ENCODE measurements at places on chromosomes 13 and 19.

DNA sequence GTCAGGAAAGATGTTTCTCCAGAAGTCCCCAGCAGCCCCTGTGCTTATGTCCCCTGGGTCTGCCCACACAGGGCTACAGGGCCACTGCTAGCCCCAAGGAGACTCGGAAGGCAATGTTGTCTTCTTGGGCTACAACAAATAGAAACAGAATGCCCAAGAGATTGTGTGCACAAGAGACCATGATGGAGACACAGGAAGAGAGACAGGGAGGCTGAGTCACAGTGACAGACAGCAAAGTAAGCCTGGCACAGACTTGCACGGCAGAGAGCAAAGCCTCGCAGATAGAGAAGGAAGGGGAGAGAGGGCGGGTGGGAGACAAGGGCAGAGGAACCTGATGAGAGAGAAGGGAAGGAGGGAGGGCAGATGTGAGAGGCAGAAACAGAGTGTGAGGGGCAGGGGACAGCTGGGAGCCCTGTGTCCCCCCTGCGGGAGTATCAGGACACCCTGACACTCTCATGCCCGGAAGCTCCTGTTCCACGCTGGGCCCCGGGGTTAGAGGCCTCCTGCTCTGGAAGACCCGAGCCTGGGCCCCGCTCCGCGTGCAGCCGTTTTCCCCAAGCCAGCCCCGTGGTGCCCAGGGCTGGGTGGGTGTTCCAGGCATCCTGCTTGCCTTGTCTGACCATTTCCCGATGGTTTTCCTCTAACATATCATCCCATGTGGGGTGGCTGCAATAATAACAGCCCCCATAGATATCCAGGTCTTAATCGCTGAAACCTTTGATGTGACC lies 2.7 kb upstream of the PLA2G4C start:
- DNase-seq = no peak

GRCh38 chr13:68170961-68171360 lies 940.8 kb upstream of the PCDH9 start:
- no peak for DNase-seq

GRCh38 chr13:104163866-104164630 lies 1097.8 kb upstream of the SLC10A2 start:
- no peak for DNase-seq

DNA sequence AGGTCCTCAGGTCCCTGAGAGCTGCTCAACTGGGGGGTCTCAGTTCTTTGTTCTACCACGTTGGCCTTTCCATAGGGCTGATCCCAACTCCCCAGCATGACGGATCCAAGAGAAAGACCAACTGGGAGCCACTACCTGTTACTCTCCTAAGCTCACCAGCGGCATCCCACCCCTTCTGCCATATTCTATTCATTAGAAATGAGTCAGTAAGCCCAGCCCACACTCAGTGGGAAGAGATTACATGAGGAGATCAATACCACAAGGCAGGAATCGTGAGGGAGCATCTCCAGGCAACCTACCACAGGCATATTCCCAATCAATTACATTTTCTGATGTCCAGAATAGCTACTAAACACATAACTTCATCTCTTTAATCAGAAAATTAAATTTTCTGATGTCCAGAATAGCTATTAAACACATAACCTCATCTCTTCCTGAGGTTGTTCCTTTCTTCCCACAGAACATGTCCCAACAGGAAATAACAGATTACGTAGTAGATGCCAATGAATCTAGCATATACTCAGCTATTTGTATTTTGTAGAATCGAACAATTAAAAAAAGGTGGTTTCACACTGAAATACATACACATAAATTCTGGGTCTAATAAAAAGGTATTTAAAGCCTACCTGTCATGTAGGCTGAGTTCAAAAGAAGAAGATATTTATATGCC lies 708.1 kb upstream of the ARGLU1 start:
- no peak for DNase-seq

DNA sequence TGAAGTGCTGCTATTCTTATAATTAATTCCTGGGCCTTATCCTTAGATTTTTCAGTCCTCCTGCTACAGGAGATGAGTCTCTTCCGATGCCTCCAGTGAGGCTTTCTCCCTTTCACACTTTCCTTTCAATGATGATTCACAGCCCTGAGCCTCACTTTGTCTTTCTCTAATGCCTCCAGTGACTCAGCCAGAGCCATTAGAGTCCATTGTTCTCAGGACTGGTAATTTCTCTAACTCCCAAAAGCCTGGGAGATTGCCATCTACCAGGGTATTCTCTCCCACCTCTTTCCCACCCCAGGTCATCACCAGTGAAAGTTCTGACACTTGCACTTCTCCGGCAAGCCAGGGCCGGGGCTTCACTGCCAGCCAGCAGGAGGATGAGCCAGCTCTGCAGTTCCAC lies 49.6 kb upstream of the ARGLU1 start:
- DNase-seq = no peak

- no peak for DNase-seq
Measured at GRCh38 chr19:7527516-7528191, 5.2 kb downstream of the MCOLN1 start.

DNA sequence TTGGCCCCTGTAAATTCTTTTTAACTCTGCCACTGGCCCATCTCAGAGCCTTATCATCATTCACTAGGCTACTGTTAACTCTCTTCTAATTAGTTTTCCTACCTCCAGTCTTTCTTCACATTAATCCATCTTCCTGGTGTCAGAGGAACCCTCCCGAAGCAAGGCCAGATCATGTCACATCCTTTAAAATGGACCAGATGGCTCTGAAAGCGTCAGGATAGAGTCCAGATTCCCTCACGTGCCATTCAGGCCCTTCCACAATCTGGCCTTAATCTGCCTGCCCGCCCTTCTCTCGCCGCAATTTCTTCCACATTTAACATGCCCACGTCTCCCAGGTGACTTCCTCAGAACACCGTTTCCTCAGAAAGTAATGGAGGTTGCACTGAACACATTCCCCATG lies 86.5 kb downstream of the RFC3 start:
- DNase-seq = no peak

GRCh38 chr13:103469771-103470170 lies 403.6 kb upstream of the SLC10A2 start:
- no peak for DNase-seq

GRCh38 chr13:39202746-39203145 lies 164.5 kb downstream of the NHLRC3 start:
- DNase-seq = no peak

DNA sequence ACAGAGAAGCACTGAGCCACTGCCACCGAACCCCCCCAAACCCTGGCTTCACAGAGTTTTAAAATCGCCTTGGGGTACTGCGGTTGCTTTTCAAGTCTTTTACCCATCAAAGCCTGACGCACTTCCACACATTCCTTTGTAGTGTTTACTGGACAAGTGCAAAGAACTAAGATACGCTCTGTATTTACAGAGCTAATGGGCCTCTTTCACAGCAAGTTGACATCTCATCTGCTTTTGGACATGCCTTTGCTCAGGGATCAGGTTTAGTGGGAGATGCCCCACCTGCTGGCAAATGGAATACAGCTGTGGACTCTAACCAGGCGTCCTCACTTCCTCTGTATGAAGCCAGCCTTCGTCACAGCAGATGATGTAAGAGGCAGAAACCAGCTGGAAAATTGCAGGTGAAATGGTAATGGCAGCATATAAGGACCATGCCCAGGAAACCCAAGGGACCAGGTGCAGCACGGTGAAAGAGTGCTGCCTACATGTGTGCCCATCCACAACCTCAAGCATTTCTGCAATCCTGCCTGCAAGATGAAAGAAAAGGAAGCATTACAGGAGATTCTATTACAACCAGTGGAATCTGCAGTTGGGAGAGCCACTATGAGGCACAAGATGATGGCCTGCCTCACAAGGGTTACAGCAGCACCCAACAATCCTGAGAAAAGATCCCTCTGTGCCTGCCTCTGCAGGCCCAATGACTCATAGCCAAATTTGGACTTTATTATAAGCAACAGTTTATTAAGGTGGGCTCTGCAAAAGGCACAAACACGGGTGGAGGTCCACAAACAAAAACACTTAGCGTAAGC lies 34.7 kb downstream of the BRD4 start:
- peak; percentile 92 for DNase-seq

DNA sequence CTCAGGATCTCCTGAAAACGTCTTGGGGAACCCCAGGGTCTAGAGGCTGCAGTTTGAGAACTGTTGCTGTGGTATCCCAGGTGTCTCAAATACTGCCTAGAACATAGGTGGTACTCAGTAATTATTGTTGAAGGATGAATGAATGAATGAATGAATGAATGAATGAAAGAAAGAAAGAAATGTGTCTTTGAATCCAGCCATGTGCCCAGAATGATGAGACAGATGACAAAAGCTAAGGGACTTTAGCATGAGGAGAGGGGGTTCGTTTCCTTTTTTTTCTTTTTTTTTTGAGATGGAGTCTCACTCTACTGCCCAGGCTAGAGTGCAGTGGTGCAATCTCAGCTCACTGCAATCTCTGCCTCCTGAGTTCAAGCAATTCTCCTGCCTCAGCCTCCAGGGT lies 7.8 kb downstream of the LSR start:
- no peak for DNase-seq

- no peak for DNase-seq
Measured at GRCh38 chr19:6970443-6970842, 50.8 kb downstream of the MBD3L2B start.

GRCh38 chr19:5108123-5108596 lies 139.2 kb downstream of the KDM4B start:
- no peak for DNase-seq
